ENCODE measurements at places on chromosomes 7 and 10.
A peak's percentile ranks its signal among the peaks of the same experiment; 100 is the strongest.

DNA sequence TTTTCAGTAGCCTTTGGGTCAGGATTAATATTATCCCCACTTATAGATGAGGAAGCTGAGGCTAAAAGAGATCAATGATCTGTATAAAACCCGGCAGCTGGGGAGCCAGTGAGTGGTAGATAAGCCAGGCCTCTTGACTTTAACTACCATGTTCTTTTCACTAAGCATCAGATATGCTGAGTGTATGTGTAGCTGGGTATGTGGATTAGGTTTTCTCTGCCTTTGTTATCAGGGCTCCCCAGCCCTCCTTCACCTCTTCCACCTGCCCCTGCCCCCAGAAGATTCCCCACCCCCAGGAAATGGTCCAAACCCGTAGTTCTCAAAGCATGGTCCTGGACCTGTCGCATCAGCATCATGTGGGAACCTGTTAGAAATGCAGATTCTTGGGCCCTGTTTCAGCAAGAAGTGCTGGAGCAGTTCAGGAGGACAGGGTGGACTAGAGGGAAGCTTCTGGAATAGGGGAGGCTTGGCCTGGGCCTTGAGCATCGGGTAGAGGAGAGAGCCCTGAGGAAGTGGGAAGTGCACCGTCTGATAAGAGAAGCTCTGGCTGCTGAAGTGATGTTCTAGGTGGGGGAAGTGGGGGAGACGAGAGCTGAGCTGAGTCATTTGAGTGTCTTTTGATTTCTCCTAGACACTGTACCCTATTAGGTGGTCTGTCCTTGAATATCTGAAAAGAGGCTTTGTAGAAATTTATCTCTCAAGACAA, 101.3 kb downstream of the HIF1AN start:
- no peaks in the 10 kb centered on the region for H3K4me1 ChIP-seq
- no peak for DNase-seq
- H3K36me3 ChIP-seq, result no peaks in the 10 kb centered on the region
- no peak overlapping the region for H3K27ac ChIP-seq
- H3K27me3 ChIP-seq, result peaks cover 26% of the 10 kb centered on the region

- no peak overlapping the region for H3K27ac ChIP-seq
- peaks cover 26% of the 10 kb centered on the region for H3K4me1 ChIP-seq
- no peak overlapping the region for H3K4me3 ChIP-seq
Measured at GRCh38 chr10:102770792-102771191, 27.0 kb downstream of the WBP1L start.

DNA sequence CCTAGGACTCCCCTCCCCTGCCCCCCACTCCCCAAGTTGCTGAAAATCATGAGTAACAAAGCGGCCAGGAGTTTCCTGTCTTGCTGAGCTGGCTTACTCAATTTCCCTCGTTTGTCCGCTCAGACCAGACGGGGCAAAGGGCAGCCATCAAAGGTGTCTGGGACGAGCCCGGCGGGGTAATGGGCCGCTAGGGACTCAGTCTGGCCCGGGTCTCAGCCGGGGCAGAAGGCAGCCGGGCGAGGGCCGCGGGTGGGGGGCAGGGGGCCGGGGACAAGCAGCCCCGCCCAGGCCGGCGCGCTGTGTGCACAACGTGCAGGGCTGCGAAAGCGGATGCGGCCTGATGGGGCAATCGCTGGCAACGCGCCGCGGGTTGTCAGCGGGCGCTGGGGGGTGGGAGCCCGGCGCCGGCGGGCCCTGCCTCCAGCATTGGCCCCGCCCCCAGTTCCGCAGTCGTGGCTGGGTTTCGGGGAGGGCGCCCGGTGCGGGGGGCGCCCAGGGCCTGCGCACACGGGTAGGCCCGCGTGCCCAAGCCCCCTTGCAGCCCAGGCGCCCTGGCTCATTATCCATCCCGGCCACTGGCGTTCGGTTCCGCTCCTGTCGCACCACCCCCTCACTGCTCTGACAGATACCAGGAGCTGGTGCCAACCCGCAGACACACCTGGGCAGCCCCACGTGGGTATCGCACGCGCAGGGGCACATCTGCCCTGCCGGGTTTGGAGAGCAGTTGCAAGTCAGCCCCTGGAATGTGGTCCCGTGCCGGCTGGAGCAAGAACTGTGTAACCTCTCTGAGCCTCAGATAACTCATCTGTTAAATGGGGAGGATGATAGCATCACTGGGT, 35.1 kb downstream of the DNAJB12 start:
- H3K36me3 ChIP-seq, result no peaks in the 10 kb centered on the region
- peak overlapping the region; percentile 52 for H3K4me3 ChIP-seq
- H3K27ac ChIP-seq, result peak overlapping the region; percentile 86
- H3K4me1 ChIP-seq, result peaks cover 93% of the 10 kb centered on the region
- no peaks in the 10 kb centered on the region for H3K27me3 ChIP-seq
- DNase-seq, result peak; percentile 93

- H3K4me1 ChIP-seq, result no peaks in the 10 kb centered on the region
- no peak overlapping the region for H3K27ac ChIP-seq
- no peaks in the 10 kb centered on the region for H3K36me3 ChIP-seq
- no peak for DNase-seq
- no peak overlapping the region for H3K4me3 ChIP-seq
Measured at GRCh38 chr10:45163315-45163975, 152.0 kb downstream of the OR13A1 start.

DNA sequence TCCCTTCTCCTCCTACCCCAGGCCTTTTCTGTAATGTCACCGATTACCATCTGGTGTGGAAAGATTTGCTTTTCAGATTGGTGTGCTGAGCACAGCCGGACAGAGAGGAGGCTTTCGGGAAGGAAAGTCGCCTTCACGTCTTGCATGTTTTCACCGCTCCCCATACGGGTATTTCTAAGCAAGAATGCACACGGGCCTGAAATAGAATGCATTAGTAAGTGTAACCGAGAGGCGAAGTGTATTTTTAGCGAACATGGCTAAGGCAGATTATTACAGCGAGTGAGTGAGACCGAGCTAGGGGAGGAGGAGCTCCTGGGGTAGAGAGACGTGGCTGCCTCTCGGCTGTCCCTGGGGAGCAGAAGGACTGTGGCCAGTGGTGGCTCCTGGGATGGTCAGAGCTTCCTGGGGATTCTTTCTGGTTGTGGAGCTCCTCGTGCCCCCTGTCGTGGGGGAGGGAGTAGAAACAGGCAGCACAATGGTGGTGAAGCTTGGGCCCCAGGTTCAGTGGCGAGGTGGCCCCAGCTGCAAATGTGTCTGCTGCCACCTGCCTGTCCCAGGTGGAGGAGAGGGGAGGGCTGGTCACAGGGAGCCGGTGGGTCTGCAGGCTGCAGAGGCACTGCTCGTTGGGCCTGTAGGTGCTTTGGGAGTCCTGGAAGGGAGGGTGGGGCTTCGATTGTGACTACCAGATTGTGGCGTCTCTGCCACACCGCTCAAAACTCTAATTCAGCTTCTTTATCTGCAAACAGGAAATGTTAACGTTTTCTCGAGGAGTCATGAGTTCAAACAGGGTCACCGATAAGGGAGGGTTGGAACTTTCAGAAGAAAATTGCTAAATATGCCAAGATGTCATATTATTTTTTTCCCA, 135.8 kb downstream of the CAMK1D start:
- no peak overlapping the region for H3K4me3 ChIP-seq
- H3K27ac ChIP-seq, result no peak overlapping the region
- H3K36me3 ChIP-seq, result no peaks in the 10 kb centered on the region

DNA sequence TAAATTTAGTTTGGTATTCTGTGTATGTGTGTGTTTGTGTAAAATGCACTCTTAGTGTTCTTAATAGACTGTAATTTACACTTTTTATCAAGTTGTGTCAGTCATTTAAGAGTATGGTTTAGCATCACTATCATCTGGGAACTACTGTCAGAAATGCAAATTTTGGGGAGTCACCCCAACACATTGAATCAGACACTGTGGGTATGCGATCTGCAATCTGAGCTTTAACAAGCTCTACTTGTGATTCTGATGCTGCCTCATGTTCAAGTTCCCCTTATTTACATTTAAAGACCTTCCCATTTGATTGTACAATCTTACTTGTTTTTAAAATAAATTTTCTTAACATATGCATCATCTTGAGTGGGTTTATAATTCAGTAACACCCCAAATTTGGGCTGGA, 218.1 kb upstream of the FOXP2 start:
- no peaks in the 10 kb centered on the region for H3K4me1 ChIP-seq
- H3K36me3 ChIP-seq, result no peaks in the 10 kb centered on the region
- H3K27me3 ChIP-seq, result no peaks in the 10 kb centered on the region
- no peak overlapping the region for H3K4me3 ChIP-seq
